ENCODE measurements at places on chromosomes 7 and 10. TPM values are rescaled to one million over a fixed set of nuclear protein-coding genes. Genes with fewer than 3 reads are reported as not detected.

The TACC2 gene
- 40.2 TPM for total RNA-seq

The PROSER2 gene
- total RNA-seq: 4.9 TPM

GRCh38 chr10:93867525-93867924, 26.3 kb upstream of the SLC35G1 start:
- DNase-seq: no peak

The TMEM273 gene
- total RNA-seq: 12.0 TPM

The MMD2 gene
- not detected for total RNA-seq

DNA sequence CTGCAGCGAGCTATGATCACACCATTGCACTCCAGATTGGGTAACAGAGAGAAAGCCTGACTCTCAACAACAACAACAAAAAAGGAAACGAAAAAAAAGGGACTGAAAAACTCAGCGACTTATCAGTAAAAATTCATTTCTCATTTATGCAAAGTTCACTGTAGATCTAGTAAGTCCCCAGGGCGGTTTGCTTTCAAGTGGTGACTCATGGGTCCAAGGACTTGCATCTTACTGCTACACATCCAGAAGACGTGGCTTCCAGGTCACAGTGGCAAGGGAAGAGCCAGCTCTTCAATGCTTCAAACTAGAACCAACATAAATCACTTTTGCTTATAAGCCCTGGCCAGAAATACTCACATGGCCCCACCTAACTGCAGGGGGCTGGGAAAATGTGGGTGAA, 178.3 kb upstream of the AUTS2 start:
- no peak for DNase-seq

The LIPM gene
- 17.1 TPM for total RNA-seq

- no peak for DNase-seq
These were observed 193.0 kb downstream of the CACNA2D1 start for GRCh38 chr7:82250598-82250997.

GRCh38 chr10:707861-708260, 18.4 kb upstream of the DIP2C start:
- no peak for DNase-seq

DNA sequence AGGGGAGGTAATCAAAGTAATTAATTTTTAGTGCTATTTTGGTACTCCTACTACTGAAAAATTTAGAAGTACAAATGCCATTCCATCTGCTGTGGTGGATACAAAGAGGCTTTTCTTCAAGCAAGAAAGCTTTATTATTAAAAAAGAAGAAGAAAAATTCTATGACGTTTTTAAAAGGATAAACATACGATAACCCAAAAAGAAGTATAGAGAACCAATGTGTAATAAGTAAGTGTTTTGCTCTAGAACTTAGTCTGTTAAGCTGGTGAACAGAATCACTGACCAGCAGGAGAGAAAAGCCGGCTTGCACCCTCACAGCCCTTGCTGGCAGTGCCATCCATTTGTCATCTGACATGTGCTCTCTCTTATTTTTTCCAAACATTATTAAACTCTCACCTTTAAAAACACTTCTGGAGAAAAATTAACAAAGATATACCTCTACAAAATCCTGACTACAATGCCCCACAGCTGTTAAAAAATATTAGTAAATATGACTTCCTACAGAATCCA, 81.5 kb downstream of the SRPK2 start:
- no peak for DNase-seq

- DNase-seq: no peak
These were observed 171.5 kb downstream of the SH3PXD2A start for GRCh38 chr10:103683851-103684250.

The DIP2C gene
- total RNA-seq: 16.7 TPM

GRCh38 chr7:80236681-80237080, 102.0 kb downstream of the GNAI1 start:
- no peak for DNase-seq

- peak; percentile 49 for DNase-seq
These were observed 46.4 kb downstream of the CREB5 start for GRCh38 chr7:28458732-28459131.

GRCh38 chr7:120064565-120064964, 208.4 kb upstream of the KCND2 start:
- no peak for DNase-seq

The CAV1 gene
- 243 TPM for total RNA-seq

- DNase-seq: no peak
These were observed 584.9 kb upstream of the COBL start for GRCh38 chr7:51901489-51901840.

The MSMB gene
- 4.8 TPM for total RNA-seq

DNA sequence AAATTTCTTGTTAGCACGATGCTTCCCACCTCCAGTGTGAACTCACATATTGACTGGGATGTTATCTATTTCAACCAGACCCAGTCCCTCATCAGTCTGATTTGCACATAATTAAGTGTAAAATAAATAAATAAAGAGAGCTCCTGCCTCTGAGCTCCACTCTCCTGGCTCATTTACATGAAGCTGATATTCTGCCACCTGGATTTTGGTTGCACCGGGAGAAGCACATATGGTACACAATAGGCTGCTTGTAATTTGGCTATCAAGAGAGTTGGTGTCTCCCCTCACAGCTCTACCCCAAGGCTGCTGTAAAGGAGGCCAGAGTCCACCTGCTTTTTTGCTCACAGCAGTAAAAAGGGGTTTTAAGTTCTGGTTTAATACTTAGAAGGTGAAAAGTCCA, 610.5 kb downstream of the KCNMA1 start:
- DNase-seq: no peak

DNA sequence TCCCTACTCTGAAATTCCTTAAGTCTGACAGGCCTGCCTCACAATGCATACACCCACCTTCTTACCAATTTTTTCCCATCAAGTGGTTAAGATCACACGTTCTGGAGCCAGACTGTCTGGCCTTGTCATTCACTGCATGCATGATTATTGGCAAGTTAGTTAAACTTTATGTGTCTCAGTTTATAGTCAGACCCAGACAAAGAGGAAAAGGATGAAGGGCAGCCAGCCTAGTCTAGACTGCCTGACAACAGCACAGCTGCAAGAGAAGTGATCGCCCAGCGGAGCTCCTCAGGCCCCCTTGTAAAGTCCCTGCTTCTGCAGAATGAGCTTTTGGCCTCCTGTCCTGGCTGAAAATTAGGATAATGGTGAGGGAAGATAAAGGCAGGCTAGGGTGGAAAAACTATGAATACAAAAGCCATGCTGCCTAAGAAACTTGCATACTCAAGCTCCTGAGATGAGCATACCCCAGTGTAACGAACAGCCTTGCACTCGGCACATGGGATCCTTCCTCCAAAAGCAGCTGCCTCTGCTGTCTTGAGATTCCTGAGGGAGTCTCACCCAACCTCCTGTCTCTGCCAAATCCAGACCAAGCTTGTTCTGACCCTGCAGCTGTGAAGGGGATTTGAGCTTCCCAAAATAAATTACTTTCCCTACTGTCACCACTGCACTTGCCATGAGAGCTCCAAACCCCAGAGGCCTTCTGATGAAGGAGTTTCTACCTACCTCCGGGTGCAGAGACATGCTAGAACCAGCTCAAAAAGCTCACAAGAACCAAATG, 26.7 kb upstream of the MRLN start:
- peak; percentile 35 for DNase-seq

DNA sequence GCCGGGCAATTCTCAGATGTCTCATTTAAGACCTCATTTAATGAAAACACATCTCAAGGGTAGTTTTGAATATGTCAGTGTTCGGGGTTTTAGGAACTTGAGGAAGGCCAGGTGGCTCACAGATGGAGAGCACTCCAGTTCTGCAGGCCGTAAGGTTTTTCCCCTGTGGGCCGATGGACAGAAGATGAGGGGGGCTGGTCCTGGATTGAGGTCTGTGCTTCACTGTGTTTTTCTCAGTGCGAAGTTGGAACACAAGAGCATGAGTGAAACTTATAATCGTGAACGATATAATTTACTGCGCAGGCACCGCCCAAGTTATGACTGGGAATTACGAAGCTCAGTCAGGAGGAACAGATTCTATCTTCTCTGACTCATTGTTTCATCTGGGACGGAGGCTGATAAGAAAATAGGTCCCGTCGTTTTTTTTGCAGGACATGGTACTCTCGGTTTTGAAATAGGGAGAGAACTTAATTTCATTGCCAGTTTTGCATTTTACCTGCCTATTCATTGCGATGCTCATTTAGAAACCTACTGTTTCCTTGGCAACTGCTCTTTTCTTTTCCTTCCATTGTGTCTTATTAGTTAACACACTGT, 591.0 kb upstream of the PFKP start:
- DNase-seq: peak; percentile 65

The TSPAN12 gene
- 8.4 TPM for total RNA-seq

- no peak for DNase-seq
These were observed 1002.3 kb upstream of the KCND2 start for GRCh38 chr7:119270644-119271043.

The AP1S1 gene
- 51.2 TPM for total RNA-seq

The HIBADH gene
- total RNA-seq: 36.1 TPM

- no peak for DNase-seq
These were observed 136.0 kb upstream of the RSU1 start for GRCh38 chr10:16953270-16953669.

The PDK4 gene
- 34.8 TPM for total RNA-seq

GRCh38 chr10:77264107-77264506, 373.5 kb downstream of the KCNMA1 start:
- no peak for DNase-seq

DNA sequence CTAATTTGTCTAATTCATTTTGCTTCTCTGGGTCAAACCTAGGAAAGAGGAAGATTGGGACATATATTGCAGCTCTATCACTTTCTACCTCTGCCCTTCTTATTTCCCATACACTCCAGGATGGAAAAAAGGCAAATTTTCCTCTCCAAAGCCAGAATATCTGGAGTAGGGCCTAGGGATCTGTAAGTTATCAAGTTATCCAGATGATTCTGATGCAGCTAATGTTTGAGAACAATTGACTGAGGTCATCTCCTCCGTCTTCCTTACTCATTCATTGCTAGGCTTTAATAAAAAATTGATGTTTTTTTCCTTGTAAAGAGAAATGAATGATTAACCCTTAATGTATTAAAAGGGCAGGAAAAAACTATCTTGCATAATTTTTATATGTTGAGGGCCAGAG, 211.9 kb upstream of the GLI3 start:
- DNase-seq: peak; percentile 85

GRCh38 chr10:74061104-74061503, 63.2 kb downstream of the VCL start:
- DNase-seq: peak; percentile 79

The ZMIZ1 gene
- 26.4 TPM for total RNA-seq

- no peak for DNase-seq
These were observed 94.4 kb downstream of the GLRX3 start for GRCh38 chr10:130230611-130231010.

DNA sequence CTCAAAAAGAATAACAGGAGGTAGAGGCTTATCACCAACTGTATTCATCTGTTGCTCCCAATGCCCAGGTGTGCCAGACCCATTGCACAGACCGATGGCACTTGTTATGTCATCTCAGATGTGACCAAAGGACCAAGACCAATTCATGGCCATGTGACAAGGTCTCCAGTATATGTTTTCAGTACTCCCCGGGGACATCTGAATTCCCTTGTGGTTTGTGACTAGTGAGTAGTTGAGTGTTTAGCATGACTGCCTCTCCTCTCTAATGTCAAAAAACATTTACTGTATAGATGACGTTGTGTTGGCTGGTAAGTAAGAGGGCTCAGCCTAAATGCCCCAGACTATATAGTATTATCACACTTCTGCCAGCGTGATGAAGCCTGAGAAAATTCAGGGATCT, 202.1 kb upstream of the SMIM30 start:
- no peak for DNase-seq

Data from skin of body (tissue), 3 donors.